ENCODE measurements at places on chromosomes 1 and 21. TPM values are rescaled to one million over a fixed set of nuclear protein-coding genes. Genes with fewer than 3 reads are reported as not detected.

GRCh38 chr21:33219954-33220353, 9.8 kb upstream of the IFNAR2 start:
- no peak for DNase-seq

CLCA1 gene
- total RNA-seq: not detected

GRCh38 chr1:97738270-97738669, 182.6 kb downstream of the DPYD start:
- DNase-seq: no peak

- DNase-seq: no peak
Observed at GRCh38 chr1:219472596-219472995, 140.3 kb downstream of the ZC3H11B start.

Data from dermis blood vessel endothelial cell (primary cell).